Foreskin keratinocyte (primary cell): ENCODE measurements at places on chromosomes 2 and 18. TPM values are rescaled to one million over a fixed set of nuclear protein-coding genes. Genes with fewer than 3 reads are reported as not detected.
A peak's percentile ranks its signal among the peaks of the same experiment; 100 is the strongest.

DNA sequence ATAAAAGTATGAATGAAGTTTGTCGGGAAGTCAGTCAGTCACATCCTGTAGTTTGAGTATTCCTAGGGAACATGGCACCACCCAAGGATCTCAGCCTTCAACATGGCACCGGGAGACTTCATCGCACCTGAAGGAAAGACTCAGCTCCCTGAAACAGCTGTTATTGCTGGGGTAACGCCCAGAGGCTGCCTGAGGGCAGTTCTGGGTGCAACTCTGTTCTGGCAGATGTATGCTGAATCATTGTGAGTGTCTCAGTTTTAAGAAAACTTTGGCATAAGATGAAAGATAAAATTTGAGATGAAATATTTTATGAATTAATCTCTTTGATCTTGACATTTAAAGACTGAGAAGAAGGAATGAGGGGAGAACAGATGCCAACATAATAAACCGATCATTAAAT is 49.9 kb upstream of the SERPINB2 start:
- peak; percentile 78 for DNase-seq

The GALNT5 gene
- total RNA-seq = 10.2 and 14.4 TPM in 2 replicates

DNA sequence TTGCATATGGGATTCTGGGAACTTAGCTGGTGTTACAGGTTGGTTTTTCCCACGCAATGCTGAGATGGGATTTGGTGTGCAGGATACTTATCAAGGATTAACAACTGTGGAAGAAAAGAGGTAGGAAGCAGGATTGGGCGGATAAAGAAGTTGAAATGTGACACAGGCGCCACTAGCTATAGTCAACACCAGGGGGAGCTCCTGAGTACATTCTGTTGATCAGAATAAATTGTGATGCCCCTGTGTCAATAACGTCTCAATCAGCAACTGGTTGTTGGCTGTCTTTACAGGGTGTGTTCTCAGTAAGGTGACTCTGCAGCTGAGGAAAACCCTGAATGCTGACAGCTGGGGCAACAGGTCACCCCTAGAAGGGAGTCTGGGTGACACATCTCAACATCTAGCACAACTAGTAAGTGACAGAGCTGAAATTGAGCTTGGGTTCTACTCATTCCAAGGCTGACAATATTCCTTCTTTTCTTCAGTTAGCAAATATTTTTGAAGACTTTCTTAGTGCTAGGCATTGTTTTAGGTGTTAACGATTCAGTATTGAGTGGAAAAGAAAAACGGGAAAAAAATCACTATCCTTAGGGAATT is 143.0 kb downstream of the ARL6IP6 start:
- peak; percentile 9 for DNase-seq

DNA sequence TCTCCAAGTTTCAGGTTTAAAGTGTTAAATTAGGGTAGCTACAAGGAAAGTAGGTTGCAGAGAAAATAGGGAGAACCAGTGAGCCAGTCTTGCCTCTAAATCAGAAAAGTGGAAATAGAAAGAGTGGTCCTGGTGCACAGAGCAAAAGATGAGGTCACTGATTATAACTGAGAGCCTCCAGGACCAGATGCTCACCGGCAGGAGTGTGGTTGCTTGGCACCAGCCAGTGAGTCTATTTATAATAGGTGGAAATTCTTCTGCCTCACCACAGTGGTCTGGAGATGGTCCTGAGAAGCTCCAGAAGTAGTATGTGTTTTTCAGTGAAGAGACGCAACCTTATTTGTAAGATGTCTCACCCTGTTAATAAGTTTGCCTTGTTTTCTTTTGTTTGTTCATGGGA is 373.9 kb upstream of the KCNJ3 start:
- DNase-seq = no peak

The GNLY gene
- total RNA-seq = not detected in 2 replicates
